ENCODE measurements at places on chromosomes 16 and 17.

- DNase-seq, result peak; percentile 12
These were observed 32.5 kb downstream of the ABCC12 start for GRCh38 chr16:48123104-48123788.

DNA sequence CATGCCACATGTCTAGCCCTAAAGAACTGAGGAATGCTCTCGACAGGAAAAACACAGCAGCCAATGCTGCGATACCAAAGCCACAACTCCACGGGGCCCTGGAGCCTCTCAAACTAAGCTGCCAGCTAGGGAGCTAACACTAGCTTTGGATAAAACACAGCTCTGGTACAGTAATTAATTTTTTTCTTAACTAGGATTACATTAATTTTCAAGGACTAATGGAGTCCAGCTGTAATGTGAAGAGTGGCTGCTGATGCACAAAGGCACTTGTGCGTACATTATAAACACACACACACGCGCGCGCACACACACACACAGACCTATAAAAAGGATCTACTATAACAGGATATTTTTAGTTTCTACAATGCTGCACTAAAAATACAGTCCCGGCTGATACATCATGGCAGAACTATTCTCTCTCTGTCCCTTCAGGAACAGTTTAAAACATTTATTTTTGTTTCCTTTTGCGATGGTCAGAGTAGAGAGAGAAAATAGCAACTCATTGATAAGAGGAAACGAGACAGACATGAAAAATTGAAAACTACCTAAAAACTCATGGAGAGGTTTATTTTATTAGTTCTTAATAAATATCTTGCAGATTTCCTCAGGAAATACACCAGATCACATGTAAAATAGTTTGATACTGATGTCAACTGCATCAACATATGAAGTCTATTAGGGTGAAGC lies 88.5 kb downstream of the SMG6 start:
- DNase-seq, result peak; percentile 12

DNA sequence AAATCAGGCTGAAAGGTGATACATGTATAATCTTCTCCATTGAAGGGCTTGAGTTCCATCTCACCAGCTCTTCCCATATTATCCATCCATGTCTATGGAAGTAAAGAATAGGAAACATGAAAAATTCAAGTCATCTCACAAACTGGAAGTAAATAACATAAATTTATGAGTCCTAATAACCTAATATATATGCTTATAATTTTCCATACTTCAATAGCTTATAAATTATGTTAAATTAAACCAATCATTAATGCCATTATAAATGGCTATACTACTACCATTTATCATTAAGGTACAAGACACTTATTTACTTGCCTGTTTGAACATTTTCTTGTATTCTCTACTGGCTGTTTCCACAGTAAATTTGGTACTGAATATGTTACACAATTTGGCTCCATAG lies 4.8 kb downstream of the TOP2A start:
- no peak for DNase-seq

GRCh38 chr17:68954146-68954896 lies 871 bp downstream of the ABCA8 start:
- no peak for DNase-seq

DNA sequence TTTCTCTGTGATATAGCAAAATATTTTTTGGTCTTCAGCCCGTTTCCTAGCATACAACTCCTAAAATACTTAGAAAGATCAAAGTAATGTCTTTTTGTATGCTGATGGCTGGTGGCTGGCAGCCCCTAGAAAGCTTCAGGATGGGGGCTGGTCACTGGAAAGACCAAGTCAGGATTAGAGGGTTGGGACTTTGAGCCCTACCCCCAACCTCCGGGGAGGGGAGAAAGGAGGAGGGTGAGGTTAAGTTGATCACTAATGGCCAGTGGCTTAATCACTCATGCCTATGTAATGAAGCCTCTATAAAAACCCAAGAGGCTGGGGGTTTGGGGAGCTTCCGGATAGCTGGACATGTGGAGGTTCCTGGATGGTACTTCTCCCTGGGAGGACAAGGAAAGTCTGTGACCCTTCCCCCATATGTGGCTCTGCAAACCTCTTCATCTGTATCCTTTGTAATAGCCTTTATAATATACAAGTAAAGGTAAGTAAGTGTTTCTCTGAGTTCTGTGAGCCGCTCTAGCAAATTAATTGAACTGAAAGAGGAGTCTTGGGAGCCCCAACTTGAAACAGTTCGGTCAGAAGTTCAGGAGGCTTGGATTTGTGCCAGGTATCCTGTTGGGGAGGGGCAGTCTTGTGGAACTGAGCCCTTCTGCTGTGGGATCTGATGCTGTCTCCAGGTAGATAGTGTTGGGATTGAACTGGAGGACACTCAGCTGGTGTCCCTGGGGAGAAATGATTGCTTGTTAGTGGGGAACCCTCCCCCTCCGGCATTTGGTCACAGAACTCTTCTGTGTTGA lies 3.5 kb downstream of the SLC7A6 start:
- DNase-seq, result no peak

DNA sequence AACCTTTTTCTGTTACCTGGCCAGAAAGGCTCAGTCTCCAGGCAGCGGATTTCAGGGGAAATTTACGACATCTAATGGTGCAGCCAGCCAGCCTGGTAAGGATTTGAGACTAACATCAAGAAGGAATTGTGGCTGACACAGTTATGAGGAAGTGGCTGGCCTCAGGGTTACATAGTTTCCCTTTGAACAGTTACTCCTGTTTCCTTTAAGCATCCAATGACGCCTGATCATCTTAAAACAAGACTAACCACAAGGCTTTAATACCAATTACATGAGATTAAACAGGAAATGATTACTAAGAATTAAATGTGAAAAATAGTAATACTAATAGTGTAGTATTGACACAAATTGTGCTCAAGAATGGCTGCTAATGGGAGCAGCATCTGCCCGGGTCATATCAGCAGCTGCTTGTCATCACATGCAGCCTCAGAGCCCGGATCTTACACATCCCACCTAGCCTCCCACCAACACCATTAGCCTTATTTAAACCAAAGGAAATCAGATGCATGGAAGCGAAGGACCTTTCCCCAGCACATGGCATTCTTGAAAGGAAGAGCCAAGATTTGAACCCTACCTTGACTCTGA lies 431.8 kb downstream of the PMP22 start:
- no peak for DNase-seq

- DNase-seq, result no peak
These were observed 21.1 kb upstream of the TMC5 start for GRCh38 chr16:19396555-19397011.

DNA sequence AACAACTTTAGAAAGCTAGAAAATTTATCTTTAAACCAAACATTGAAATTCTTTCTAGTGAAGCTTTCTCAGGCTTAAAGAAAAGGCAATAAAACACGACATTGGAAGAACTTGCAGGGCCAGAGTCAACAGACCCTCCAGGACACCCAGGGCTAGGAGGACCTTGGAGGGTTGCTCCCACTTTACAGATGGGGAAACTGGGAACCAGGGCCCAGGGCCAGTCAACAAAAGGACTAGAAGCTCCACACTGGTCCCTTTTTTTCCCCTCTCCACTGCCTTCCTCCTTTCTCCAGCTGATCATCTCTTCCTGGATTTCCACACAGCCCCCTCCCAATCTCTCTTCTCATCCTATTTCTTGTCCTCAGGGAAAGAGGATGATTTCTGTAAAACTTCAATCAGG lies 307.7 kb upstream of the CDH5 start:
- DNase-seq, result no peak

DNA sequence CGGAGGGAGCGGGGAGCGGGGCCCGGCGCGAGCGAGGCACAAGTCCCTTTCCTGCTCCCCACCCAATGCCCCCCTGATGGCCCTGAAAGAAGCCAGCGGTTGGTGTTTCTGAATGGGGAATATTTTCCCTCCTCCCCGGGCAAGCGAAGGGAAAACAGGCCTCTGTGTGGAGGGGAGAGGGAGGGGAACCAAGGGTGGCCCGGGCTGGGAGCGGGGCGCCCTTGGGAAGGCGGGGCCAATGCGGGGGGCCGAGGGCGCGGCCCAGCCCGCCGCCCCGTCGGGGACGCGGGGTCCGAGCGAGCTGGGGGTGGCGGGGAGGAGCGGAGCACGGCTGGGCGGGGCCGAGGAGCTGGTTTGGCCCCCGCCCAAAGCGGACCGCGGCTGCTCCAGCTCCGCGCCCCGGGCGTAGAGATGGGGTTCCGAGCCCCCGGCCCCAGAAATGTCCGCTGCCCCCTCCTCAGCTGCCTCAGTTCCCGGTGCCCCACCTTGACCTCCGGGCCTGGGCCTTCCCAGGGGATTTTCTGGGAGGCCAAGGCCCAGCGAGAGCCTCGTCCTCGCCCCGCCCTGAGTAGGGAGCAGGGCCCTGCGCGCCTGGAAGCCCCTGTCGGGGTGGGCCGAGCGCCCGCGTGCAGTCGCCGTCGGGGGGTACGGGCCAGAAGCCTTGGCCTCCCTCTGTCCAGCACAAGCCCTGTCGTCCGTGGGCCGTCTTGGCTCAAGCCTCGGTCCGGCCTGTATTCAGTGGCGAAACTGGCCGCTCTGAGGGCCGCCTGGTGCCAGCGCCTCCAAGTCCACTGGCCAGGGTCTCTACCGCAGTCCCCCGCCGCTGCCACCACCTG lies 3.9 kb upstream of the HEXIM1 start:
- DNase-seq, result no peak

DNA sequence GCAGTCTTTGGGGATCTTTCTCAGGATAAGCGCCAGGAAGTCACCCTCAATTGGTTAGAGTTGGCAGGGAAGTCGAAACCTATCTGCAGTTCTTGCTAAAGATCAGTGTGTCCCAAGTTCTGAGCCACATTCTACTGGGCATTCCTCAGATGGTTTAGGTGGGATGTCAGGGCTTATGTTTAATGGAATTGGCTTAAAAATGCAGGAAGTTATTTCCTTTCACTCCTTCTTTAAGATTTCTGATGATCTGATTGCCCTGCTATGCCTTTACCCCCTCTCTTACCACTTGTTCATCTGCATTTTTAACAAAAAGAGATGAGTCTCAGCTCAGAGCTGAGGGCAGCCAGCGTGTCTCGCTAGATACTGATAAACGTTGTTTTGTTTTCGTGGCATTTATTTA lies 30.8 kb downstream of the FOXL1 start:
- DNase-seq, result no peak

- no peak for DNase-seq
These were observed 31.3 kb downstream of the GRIN2A start for GRCh38 chr16:10150906-10151305.

DNA sequence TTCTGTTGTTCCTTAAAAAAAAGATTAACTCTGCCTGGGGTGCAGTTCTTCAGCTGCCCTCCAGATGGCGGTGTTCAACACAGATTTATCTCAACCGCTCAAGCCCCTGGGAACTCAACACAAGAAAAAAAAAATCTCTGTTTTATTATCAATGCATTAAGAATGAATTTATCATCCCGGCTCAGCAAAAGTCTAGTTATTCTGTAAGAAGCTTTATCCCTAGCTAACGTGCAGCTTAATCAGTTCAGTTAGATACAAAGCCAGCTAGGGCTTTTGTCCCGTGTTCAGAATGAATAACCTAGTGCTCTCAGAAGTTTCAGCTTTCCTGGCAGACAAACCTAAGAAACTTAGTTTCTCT lies 475.9 kb upstream of the CCL2 start:
- no peak for DNase-seq

GRCh38 chr17:15996322-15996721 lies 3.2 kb downstream of the ZSWIM7 start:
- DNase-seq, result no peak

DNA sequence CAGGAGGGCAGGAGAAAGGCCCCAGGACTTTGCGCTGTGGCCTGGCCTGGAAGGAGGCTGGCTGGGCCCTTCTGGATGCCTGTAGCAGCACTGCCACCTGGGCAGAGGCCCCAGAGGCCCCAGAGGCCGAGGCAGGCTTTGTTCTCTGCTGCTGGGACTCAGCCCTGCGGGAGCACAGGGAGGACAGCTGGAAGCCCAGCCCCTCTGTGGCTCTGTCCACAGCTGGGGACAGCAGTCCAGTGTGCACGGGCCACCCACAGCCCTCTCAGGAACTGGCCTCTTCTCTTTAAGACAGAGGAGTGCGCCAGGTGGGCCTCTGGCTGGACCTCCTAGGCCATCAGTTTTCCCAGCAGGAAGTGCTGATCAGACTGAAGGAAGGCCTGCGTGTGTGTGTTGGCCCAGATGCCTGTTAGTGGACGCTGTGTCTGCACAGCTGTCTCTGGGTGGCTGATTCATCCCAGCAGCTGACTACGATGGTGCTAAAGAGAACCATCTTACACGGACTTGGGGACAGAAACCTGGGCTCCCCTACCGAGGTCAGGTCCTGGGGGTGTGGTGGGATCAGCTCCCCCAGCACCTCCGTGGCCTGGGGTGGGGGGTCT lies 26.9 kb upstream of the ZNF750 start:
- DNase-seq, result no peak

- DNase-seq, result no peak
These were observed 61.3 kb upstream of the ADORA2B start for GRCh38 chr17:15883617-15884111.

- peak; percentile 96 for DNase-seq
These were observed at the start of gene C17orf107 for GRCh38 chr17:4899341-4900230. Gene C17orf107, plus strand, starts transcription at chr17:4899536. Its CDS starts 227 bp downstream, at chr17:4899763.

- no peak for DNase-seq
These were observed 74.8 kb downstream of the HS3ST2 start for GRCh38 chr16:22888791-22889190.

GRCh38 chr16:23148513-23149266 lies 562 bp downstream of the USP31 start:
- DNase-seq, result peak; percentile 46

DNA sequence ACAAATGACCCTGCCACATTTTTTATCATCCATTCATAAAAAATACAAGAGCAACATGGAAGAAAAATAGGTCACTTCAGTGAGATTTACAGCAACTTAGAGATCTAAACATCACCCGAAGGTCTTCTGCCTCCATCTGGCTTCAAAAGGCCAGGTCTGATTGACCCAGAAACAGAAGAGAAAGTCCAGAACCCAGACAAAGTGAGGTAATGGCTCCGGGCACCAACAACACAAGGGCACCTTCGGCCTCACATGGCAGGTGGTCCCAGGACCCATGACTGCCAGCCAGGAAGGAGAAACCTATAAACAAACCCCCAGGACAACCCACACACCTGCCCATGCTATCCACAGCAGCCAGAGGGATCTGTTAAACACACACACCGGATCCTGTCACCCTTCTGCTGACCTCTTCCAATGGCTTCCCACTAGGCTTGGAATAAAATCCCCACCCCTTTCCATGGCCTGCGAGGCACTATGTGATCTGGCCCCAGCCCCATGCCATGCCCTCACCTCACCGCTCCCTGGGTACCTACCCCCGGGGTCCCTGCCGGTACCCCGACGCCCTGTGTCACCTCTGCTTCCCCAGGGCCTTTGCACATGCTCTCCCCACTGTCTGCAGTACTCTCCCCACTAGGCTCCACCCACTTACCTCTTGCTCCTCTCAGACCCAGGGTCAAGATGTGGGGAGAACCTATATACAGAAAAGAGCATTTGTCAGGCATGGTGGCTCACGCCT lies 149.1 kb downstream of the ZNF423 start:
- DNase-seq, result no peak

- DNase-seq, result no peak
These were observed 19.8 kb downstream of the SREBF1 start for GRCh38 chr17:17816831-17817551.

- DNase-seq, result no peak
These were observed 431 bp downstream of the SLFN11 start for GRCh38 chr17:35372846-35373533.
